ENCODE measurements at places on chromosomes 5 and 9. TPM values are rescaled to one million over a fixed set of nuclear protein-coding genes. Genes with fewer than 3 reads are reported as not detected.

Gene PCDHGA6
- total RNA-seq: 5.1 TPM

Gene NUTM2F
- total RNA-seq: not detected

Gene DAB2IP
- 60.8 TPM for total RNA-seq

Gene HEMGN
- not detected for total RNA-seq

All from osteoblast (primary cell).